Camera-type eye (tissue), 1 donor: ENCODE measurements at places on chromosomes 5 and 9. TPM values are rescaled to one million over a fixed set of nuclear protein-coding genes. Genes with fewer than 3 reads are reported as not detected.

Gene SLIT3
- 32.4 TPM for total RNA-seq

Gene PRKACG
- not detected for total RNA-seq

Gene SPATA31A3
- total RNA-seq: not detected

Gene PFN3
- not detected for total RNA-seq

Gene ESM1
- 3.6 TPM for total RNA-seq

Gene KCNN2
- 7.7 TPM for total RNA-seq

Gene ADAMTS19
- 36.0 TPM for total RNA-seq

Gene ELAVL2
- total RNA-seq: 37.8 TPM

Gene ABCA1
- total RNA-seq: 64.8 TPM

Gene BTNL3
- not detected for total RNA-seq

Gene FBN2
- 145 TPM for total RNA-seq

Gene PLEKHG4B
- total RNA-seq: 10.1 TPM

Gene ST8SIA4
- total RNA-seq: 16.4 TPM

Gene PHF24
- total RNA-seq: 11.2 TPM

Gene TCF7
- 5.4 TPM for total RNA-seq

Gene FOXD4L5
- total RNA-seq: 0.22 TPM

Gene RMND5B
- total RNA-seq: 34.6 TPM

Gene IGIP
- total RNA-seq: 14.5 TPM

Gene TRPM3
- 207 TPM for total RNA-seq

Gene CCNO
- total RNA-seq: 0.27 TPM

Gene LCN1
- 13.0 TPM for total RNA-seq

Gene PCDHGA7
- total RNA-seq: 11.2 TPM

Gene IL7R
- 0.82 TPM for total RNA-seq

Gene PPP2R2B
- total RNA-seq: 32.9 TPM

Gene NUTM2G
- not detected for total RNA-seq

Gene IL9
- not detected for total RNA-seq

Gene KDM4C
- total RNA-seq: 78.2 TPM
